Suprapubic skin (tissue), 4 donors: ENCODE measurements at places on chromosomes 3 and 15.

DNA sequence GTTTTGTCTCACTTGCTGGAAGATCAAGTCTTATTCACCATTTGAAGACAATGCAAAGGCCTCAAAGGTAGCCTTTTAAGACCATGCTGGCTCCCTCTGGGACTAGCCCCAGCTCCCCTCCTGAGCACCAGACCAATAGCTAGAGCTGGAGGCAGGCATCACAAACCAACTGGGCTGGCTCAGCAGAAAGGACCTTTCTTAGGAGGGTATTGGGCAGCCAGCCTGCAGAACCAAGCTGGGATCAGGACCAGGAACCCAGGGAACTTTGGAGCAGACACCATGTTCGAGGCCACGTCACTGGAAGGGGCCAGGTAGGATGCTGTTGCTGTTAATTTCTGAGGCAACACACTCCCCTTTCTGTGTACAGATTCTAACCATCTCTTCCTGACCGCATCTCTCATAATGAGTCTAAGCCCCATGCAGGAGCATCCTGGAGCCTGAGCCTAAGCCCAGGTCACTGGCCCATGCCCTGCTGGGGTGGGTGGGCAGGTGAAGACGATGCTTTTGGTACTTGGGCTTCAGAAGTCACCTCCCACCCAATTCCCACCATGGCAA lies 81.4 kb upstream of the KLF13 start:
- H3K4me1 ChIP-seq: no peaks in the 10 kb centered on the region
- DNase-seq: no peak
- no peak overlapping the region for H3K4me3 ChIP-seq
- no peaks in the 10 kb centered on the region for H3K36me3 ChIP-seq

GRCh38 chr3:31288641-31289100 lies 244.1 kb upstream of the STT3B start:
- peaks cover 21% of the 10 kb centered on the region for H3K4me1 ChIP-seq
- H3K36me3 ChIP-seq: no peaks in the 10 kb centered on the region
- DNase-seq: no peak

GRCh38 chr3:169771497-169772304 lies 1.5 kb upstream of the MYNN start:
- no peaks in the 10 kb centered on the region for H3K27me3 ChIP-seq
- H3K36me3 ChIP-seq: peaks cover under 1% of the 10 kb centered on the region
- peak overlapping the region; percentile 99 for H3K27ac ChIP-seq

GRCh38 chr3:159130108-159130507 lies 328.3 kb downstream of the MFSD1 start:
- H3K4me3 ChIP-seq: no peak overlapping the region
- DNase-seq: no peak
- H3K36me3 ChIP-seq: no peaks in the 10 kb centered on the region
- no peak overlapping the region for H3K27ac ChIP-seq
- H3K27me3 ChIP-seq: no peaks in the 10 kb centered on the region
- H3K4me1 ChIP-seq: no peaks in the 10 kb centered on the region
